Fibroblast of skin of scalp (primary cell): ENCODE measurements at places on chromosomes 2 and 18.

- DNase-seq: no peak
Observed at GRCh38 chr2:145739681-145740080, 1219.8 kb upstream of the ZEB2 start.

- DNase-seq: no peak
Observed at GRCh38 chr2:167764772-167765341, 482.5 kb downstream of the STK39 start.

GRCh38 chr18:80157708-80158343 is 48.8 kb downstream of the ADNP2 start:
- DNase-seq: peak; percentile 66

GRCh38 chr18:3097082-3097481 is 84.1 kb upstream of the LPIN2 start:
- no peak for DNase-seq

DNA sequence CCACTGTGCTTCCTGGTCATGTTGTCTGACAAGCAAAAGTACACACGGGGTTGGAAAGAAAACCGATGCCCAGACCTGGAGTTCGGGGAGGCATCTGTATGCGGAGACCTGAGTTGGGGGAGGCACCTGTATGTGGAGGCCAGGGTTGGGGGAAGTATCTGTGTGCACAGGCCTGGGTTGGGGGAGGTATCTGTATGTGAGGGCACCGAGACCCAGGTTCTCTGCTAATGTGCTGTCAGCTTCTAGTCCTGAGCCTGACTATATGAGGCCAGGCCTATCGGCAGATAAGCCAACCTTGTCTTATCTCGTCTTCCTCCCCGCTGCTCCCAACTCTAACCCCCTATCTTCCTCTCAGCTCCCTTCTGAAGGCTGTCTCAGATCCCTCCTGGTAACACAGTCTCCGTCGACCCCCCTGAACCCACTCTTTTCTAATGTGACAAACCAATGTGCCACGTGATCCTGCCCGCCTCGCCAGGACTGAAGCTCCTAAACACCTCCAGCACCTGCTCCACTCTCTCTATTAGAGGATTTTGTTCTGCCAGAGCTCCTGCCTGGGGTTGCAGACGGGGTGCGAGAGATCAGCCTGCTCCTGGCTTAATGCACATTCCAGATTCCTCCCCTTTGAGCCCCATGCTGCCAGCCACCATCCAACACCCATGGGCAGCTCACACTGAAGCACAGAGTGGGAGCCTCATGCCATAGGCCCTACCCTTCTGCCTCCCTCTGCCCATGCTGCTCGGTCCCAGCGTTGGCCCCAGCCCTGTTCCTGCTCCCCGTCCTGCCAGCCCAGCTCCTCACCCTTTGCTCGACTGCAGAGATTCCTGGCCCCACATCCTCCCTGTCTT is 188.4 kb downstream of the SH3BP4 start:
- no peak for DNase-seq

GRCh38 chr2:101107241-101107640 is 43.9 kb downstream of the TBC1D8 start:
- no peak for DNase-seq

GRCh38 chr2:160490733-160491685 is 2.6 kb downstream of the RBMS1 start:
- no peak for DNase-seq

GRCh38 chr2:59947917-59948541 is 605.4 kb downstream of the BCL11A start:
- no peak for DNase-seq

DNA sequence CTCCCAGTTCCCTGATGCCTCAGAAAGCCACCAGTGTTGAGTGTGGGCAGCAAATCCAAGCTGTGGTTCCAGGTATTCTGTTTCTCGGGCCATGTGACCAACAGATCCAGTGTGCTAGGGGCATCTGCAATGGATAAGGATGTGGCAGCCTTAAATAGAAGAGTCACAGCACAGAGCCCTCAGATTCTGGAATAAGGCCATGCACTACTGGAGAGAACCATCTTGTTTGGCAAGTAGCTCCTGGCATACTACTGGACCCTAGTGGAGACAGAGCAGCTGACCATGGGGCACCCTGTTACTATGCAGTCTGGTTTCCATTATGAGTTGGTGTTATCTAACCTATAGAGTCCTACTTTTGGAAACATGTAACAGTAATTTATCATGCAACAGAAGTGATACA is 53.3 kb upstream of the ZBTB7C start:
- DNase-seq: no peak

DNA sequence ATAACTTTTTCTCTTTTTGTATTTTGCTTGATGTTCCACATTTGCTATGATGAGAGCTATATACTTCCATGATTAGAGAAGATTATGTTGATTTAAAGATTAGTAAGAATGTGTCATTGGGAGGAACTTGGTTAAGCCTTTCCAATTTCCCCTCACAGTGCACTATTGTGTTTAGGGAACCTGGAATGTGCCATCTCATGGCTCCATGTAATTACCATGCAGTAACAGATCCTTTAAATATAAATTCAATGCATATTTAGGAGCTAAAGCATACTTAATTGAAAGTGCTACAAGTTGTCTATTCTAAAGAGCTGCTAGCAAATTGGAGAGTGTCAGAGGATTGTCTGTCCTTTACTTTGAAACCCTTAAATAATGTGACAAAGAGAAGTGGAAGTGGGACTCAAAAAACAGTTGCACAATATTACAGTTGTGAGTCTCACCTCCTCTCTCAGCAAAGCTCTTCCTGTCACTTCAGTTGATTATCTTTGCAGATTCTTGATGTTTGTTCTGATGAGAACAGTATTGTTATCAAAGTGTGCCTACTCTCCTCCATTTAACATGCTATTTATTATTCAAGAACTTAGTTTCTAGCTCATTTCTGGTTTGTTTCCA is 1162.7 kb upstream of the ZEB2 start:
- peak; percentile 29 for DNase-seq

- DNase-seq: no peak
Observed at GRCh38 chr2:127523269-127523939, 2.9 kb downstream of the IWS1 start.

- DNase-seq: peak; percentile 43
Observed at GRCh38 chr2:21515903-21516302, 392.1 kb downstream of the TDRD15 start.

DNA sequence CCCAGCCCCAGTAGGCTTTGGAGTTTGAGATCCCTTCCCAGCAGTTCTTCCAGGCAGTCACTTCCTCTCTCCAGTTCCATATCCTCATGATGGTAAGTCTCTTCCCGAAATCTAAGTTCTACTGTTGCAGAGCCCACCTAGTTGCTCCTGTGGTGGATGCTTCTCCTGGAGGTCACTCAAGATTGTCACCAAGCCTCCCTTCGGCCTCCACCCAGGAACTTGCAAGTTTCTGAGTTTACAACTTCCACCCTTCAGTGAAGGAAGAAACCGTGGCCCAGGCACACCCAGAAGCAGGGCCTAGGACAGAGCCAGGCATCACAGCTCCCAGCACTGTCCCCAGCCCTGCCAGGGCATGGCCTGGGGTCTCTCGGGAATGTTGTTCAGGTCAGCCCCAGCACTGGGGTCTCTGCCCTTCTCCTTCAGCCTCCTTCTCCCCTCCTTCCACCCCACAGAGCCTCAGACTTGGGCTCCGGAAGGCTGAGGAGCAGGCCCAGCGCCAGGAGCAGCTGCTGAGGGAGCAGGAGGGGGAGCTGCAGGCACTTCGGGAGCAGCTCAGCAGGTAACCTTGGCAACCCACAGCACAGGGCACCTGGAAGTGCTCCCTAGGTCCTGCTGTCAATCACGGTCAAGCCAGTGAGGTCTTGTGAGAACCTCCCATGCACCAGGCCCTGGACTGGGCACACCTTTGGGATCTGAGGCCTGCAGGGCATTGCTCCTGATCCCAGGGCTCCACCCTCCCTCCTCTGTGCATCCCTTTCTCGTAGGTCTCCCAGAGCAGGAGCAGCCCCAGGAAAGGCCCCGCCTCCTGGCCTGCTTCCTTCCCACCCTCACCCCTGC is 7.1 kb downstream of the RUFY4 start:
- DNase-seq: no peak

GRCh38 chr18:8901019-8901418 is 195.7 kb downstream of the MTCL1 start:
- DNase-seq: no peak

DNA sequence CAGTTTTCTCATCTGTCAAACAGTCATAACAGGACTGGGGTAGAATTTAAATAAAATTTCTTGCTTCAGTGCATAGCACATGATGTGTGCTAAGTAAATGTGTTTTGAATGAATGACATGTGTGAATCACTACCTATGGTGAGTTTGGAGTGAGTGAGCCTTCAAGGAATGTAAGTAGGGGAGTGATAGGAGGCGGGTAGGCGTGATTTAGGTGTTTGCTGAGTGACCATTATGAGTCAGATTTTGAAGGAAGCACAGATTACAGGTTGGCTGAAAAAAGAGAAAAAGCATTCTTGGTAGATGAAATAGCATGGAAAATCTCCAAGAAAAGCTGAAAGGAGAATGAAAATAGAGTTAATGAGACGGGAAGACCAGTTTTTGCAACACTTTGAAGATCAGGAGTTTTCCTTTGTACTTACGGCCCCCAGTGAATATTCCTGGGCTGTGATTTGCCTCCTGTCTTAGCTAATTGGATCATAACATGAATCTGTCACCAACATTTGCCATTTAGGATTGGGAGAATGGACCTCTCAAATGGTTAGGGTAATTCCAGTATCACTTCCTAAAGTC is 136.9 kb upstream of the GATA6 start:
- DNase-seq: peak; percentile 50

GRCh38 chr2:225598426-225598825 is 198.9 kb downstream of the NYAP2 start:
- DNase-seq: peak; percentile 15

GRCh38 chr18:44411976-44412375 is 268.7 kb upstream of the SETBP1 start:
- DNase-seq: peak; percentile 44

DNA sequence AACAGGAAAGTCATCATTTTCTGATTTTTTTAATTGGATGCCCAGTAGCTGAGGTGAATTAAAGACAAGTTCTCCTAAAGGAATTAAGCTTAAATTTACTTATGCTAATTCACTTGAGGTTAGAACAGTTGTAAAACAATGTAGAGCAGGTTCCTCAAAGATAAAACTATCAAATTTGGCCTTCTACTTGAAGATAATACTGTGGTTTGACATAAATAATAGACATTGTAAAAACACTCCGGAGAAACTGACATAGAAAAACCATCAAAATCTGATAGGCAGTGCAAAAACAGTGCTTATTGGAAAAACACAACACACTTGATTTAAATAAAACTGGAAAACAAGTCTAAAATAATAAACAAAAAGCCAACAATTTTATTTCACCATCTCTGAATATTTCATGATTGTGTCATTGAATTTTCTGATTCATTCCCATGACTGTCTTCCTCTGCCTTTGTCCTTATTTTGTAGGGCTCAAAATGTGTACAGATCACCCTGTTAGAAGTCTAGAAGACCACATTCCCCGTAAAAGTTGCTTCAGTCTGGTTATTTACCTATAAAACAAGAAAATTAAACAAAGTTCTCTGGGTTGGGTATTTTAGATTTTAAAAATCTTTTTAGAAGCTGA is 28.3 kb upstream of the SLC40A1 start:
- DNase-seq: peak; percentile 34

GRCh38 chr2:41966920-41967319 is 80.9 kb upstream of the PKDCC start:
- peak; percentile 66 for DNase-seq

DNA sequence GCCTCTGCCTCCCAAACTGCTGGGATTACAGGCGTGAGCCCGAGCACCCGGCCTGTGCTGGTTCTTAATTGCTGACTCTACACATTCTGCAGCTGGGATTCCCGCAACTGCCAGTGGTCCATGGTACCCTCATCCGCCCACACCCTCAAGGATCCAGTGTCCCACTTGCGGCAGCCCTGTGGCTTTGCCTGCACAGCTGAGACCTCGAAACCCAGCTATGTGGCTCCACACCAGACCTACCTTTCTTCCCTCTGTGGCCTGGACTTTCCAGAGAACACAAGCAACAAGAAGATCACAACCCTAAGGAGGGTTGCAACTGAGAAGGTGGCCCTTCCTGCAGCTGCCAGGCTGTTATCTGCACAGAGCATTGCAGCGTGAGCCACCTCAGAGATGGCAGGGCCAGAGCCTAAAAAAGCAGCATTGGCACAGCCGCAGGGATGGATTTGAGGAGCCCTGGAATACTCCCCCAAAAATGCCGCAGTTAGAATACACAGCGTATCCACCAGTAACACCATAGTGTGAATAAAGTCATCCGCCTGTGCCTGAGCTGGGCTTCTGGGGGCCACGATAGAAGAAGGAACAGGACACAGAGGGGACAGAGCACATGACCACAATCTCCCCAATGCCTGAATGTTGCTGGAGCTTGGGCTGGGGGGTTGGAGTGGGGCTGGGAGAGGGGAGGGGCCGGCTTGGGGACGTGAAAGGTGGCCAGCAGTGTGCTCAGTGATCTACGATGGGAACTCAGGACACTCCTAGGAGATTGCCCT is 1.9 kb downstream of the GPR55 start:
- DNase-seq: no peak
